ENCODE measurements at places on chromosomes 1 and 21.

DNA sequence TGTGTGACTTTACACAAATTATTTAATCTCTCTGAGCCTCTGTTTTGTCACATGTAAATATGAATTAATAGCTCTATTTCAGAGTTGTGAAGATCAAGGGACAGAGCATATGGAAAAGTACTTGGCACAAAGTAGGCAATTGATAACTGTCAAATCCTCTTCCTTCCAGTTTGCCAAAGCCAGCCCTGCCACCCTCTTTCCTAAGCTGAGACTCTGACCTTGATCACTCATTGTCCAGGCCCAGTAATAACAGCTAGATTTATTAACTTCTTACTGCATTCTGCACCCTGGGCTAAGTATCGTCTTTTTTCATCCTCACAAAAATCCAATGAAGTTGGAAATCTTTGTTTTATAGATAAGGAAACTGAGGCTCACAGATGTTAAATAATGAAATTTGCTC lies 70.8 kb upstream of the ATP1A1 start:
- DNase-seq, result no peak

DNA sequence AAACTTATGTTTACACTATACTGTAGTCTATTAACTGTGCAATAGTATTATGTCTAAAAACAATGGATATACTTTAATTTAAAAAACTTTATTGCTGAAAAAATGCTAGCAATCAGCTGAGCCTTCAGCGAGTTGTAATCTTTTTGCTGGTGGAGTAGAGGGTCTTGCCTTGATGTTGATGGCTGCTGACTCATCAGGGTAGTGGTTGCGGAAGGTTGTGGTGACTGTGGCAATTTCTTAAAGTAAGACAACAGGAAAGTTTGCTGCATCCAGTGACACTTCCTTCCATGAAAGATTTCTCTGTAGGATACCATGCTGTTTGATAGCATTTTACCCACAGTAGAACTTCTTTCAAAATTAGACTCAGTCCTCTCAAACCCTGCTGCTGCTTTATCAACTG lies 234.7 kb upstream of the CSF3R start:
- no peak for DNase-seq

- DNase-seq, result no peak
Observed at GRCh38 chr1:234433563-234434285, 45.3 kb downstream of the TARBP1 start.

- no peak for DNase-seq
Observed at GRCh38 chr1:73056826-73057225, 774.5 kb upstream of the NEGR1 start.

GRCh38 chr1:107515702-107516101 lies 374.9 kb downstream of the NTNG1 start:
- DNase-seq, result no peak

GRCh38 chr1:160800645-160801408 lies 4.9 kb downstream of the LY9 start:
- no peak for DNase-seq

DNA sequence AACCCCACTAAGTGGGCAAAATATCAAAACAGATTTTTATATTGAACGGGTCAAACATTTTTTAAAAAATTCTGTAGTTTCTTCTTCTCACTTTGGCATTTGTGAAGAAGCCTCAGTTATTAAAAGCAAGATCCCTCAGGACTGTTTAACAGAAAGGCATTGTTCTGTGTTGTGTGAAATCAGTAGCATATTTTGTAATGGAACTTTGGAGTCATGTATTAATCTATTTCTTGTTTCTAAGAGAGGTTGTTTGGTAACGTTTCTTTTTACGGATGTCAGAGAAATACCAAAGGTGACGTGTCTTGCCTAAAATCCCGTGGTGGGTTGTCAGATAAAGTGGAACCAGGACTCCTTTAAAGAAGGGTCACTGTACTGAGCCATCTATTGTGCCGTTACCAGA lies 23.7 kb downstream of the GPR137B start:
- no peak for DNase-seq

DNA sequence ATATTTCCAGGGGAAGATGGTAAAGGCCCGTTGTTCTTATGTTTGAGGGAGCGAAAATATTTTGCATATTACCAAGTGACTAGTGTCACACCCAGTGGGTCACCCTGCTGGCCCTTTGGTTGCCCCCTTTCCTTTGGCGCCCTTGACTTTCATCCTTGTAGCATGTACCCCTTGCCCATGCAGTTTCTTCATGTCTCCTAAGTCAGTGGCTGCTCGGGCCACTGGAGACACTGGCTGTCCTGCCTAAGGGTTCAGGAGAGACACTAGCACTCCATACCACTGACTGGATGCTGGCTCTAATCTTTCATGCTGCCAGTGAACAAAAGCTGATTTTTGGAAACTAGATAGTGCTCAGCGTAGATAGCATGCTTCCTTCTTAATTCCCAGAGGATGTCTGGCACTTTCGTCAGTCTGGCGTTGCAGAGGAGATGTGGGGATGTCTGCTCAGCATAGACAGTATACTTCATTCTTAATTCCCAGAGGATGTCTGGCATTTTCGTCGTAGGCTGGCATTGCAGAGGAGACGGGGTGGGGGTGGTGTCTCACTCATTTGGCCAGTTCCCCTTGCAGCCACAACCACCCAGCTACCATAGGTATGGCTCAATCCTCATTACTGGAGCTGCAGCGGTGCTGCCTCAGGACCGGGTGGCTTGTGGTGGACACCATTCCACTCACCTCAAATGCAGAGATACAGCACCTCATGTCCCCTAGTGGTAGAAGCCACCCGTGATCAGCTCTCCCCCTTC lies 770.9 kb upstream of the TPTE start:
- peak; percentile 75 for DNase-seq

DNA sequence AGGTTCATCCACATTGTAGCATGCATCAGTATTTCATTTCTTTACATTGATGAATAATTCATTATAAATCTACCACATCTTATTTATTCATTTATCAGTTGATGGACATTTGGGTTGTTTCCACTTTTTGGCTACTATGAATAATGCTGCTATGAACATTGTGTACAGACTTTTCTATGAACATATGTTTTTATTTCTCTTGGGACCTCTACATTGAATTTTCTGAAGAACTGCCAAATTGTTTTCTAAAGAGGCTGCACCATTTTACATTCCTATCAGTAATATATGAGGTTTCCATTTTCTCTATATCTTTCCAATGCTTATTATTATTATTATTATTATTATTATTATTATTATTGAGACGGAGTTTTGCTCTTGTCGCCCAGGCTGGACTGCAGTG lies 81.3 kb upstream of the SELENON start:
- no peak for DNase-seq

DNA sequence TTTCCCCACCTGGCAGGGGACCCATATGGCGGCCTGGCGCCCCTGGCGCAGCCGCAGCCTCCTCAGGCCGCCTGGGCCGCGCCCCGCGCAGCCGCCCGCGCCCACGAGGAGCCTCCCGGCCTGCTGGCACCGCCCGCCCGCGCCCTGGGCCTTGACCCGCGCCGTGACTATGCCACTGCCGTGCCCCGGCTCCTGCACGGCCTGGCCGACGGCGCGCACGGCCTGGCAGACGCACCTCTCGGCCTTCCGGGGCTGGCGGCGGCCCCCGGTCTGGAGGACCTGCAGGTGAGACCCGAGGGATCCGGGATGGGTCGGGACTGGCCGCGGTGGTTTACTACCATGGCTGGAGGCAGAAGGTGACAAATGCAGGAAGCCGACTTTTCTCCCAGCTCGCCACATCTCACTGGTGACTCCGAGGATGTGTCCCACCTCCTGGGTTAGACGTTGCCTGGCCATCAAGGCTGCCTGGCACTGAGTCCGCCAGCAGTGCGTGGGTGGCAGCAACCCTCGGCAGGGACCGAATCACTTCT lies 1.1 kb downstream of the TFAP2E start:
- peak; percentile 67 for DNase-seq

GRCh38 chr1:95353194-95353593 lies 119.2 kb downstream of the RWDD3 start:
- DNase-seq, result no peak

DNA sequence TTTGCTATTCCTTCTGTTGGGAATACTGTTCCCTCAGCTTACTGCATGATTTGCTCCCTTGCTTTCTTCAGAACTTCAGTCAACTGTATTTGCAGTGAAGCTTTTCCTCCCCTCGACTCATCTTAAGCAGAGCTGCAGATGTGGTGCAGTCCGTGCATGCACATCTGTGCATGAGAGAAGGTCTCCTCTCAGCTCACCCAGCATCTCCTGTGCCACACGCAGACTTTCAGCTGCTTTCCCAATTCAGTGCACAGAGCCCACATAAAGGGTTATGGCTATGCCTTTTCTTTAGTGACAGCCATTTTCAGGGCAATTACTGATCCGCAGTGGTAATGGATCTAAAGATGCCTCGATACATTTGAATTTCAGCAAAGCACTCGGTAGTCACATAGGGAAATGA lies 13.5 kb upstream of the NTPCR start:
- DNase-seq, result no peak

- no peak for DNase-seq
Observed at GRCh38 chr1:10943991-10944730, 68.3 kb upstream of the TARDBP start.

GRCh38 chr21:31731056-31731856 lies 662 bp downstream of the SCAF4 start:
- no peak for DNase-seq

- DNase-seq, result no peak
Observed at GRCh38 chr1:200896531-200897196, 2.0 kb downstream of the INAVA start.

DNA sequence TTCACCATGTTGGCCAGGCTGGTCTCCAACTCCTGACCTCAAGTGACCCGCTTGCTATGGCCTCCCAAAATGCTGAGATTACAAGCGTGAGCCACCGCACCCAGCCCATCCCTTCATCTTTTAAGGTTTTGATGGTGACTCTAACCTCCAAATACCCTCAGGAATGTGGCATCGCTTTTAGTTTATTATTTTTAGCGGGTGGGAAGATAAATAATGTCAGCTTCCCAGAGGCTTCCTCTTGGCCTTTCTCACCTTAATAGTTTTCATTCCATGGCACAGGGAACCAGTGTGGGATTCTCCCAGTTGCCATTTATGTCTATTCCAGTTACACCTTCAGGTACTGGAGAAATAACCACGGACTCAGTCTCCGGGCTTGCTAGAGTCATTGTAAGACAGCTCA lies 92.1 kb upstream of the LRRN2 start:
- no peak for DNase-seq

- DNase-seq, result no peak
Observed at GRCh38 chr1:161511756-161512060, 6.5 kb downstream of the FCGR2A start.

- no peak for DNase-seq
Observed at GRCh38 chr1:92446546-92446945, 40.2 kb downstream of the GFI1 start.

GRCh38 chr1:226814751-226815537 lies 55.5 kb upstream of the PSEN2 start:
- DNase-seq, result peak; percentile 83

- no peak for DNase-seq
Observed at GRCh38 chr1:62282909-62283755, 36.1 kb downstream of the KANK4 start.

GRCh38 chr1:46991083-46991923 lies 32.2 kb upstream of the CYP4X1 start:
- DNase-seq, result no peak
